ENCODE measurements at places on chromosomes 1 and 21.

GRCh38 chr1:51072043-51072439 is 30.0 kb upstream of the C1orf185 start:
- no peak for DNase-seq

DNA sequence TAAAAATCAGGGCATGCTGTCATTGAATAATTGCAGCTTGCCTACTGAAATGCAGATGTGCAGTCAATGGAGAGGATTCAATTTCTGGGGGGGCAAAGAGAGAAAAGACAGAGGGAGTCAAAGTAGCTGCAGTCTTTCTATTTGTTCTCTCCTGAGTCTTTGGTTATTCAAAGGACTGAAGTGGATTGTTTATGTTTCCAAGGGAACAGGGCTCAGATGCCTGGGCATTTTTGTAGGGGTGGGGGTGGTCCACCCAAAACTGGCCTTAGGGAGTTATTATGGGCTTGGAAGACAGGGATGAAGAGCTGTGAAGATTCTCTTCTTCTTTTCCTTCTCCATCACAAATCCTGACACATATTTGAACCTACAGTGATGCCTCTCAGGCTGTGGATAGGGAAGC is 408.8 kb upstream of the DAB1 start:
- DNase-seq = no peak

DNA sequence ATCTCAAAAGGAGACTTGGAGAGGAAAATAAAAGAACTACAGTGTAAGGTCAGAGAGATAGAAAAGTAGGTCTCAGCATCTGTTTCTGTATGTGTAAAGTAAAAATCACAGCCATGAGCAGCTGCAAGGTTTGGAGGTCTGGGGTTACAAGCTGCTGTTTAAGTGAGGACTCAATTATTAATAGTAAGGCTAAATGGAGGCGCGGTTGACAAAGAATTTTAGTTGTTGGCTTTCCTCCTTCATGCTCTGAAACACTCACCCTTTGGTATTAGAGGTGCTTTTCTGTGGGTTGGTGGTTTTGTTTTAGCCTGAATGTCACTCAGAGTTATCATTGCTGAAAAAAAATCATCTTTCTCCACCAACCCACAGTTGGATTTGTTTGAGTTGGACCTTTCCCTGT is 59.8 kb upstream of the HAO2 start:
- DNase-seq = no peak

- no peak for DNase-seq
These were observed 47.0 kb downstream of the AGPAT3 start for GRCh38 chr21:43911935-43912487.

- DNase-seq = no peak
These were observed 176.5 kb upstream of the FAM78B start for GRCh38 chr1:166343276-166343675.

DNA sequence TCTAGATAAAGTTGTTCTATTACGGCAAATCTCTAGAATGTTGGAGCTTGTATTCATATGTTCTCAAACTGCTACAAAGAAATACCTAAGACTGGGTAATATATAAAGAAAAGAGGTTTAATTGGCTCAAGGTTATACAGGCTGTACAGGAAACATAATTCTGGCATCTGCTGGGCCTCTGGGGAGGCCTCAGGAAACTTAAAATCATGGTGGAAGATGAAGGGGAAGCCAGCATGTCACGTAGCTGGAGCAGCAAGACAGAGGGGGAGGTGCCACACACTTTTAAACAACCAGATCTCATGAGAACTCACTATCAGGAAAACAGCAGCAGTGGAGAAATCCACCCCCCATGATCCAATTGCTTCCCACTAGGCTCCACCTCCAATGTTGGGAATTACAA is 390.4 kb upstream of the ADGRL4 start:
- no peak for DNase-seq

GRCh38 chr1:154714638-154715037 is 106.7 kb upstream of the ADAR start:
- DNase-seq = no peak
